CD4-positive, alpha-beta T cell treated with Interferon alpha-2 for 1 hour (primary cell): ENCODE measurements at places on chromosomes 6 and 20.
A peak's percentile ranks its signal among the peaks of the same experiment; 100 is the strongest.

- DNase-seq, result no peak
Observed at GRCh38 chr6:41767112-41767833, 12.4 kb downstream of the FRS3 start.

DNA sequence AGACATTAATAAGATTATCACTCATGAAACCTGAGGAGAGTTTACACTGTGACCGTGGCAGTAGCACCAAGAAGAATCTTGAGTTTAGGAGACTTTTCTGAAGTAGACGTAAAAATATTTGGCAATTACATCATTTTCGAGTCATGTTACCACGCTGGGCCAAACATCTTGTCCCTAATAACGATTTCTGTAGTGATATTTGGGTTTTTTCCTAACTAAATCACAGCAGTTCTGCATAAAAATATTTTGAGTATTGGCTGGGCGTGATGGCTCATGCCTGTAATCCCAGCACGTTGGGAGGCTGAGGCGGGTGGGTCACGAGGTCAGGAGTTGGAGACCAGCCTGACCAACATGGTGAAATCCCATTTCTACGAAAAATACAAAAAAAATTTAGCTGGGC, 262.4 kb downstream of the PHF3 start:
- no peak for DNase-seq

- no peak for DNase-seq
Observed at GRCh38 chr6:73006146-73006545, 219.2 kb downstream of the KHDC1L start.

- DNase-seq, result no peak
Observed at GRCh38 chr6:52261229-52261628, 16.9 kb upstream of the IL17F start.

GRCh38 chr20:44714102-44714700, 968 bp upstream of the CCN5 start:
- DNase-seq, result no peak

DNA sequence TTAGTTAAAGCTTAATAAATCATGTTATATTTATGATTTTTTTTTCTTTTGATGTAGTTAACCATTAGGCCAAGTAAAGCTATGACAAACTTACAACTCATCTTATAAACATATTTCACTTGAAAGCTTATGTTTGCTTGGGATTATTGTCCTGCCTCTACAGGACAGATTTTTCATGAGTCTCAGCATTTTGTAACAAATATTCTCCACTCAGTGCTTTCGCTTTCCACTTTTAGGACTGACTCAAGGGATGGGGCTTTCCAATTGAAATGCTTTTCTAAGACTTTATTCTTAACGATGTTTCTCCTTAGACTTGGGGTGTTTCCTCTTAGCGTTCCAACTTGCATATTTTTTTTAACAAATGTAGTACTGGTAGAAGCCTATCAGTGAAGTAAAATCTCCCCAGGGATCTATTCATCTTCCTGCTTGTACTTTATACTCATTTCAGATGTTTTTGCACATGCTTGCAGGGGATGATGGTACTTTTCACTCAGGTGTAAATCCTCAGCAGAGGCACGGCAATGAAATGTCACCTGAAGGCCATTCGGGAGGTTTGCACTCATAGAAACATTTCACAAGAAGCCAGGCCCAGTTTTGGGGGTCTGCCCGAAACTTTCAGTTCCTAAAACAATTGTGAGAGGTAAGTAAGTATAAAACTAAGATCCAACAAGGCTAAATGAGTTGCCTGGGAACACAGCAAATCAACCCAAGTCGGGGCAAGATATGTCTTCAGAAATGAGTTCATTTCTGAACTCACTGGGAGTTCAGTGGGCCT, 298.1 kb upstream of the FOXQ1 start:
- no peak for DNase-seq

DNA sequence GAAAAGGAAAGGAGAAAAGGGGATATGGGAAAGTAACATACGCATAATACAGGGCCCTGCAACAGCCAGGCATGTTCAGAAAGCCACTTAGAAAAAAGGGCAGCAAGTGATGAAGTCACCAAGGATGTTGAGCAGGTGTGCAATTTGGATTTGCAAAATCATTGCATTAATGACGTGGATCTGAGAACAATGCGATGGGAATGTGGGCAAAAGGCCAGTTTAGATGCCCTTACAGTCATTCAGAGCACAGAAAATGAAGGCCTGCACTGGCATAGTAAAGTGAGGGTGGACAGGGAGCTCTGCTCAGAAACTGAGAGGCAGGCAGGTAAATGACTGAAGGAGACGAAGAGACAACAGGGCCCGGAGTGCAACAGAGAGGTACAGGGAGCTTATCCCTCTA, 123.7 kb upstream of the NHSL1 start:
- DNase-seq, result no peak

GRCh38 chr6:161498359-161498758, 224.5 kb upstream of the AGPAT4 start:
- no peak for DNase-seq

GRCh38 chr20:17933711-17934110, 34.9 kb downstream of the SNX5 start:
- DNase-seq, result no peak

GRCh38 chr6:149901444-149902140, 3.7 kb upstream of the RAET1E start:
- DNase-seq, result no peak

DNA sequence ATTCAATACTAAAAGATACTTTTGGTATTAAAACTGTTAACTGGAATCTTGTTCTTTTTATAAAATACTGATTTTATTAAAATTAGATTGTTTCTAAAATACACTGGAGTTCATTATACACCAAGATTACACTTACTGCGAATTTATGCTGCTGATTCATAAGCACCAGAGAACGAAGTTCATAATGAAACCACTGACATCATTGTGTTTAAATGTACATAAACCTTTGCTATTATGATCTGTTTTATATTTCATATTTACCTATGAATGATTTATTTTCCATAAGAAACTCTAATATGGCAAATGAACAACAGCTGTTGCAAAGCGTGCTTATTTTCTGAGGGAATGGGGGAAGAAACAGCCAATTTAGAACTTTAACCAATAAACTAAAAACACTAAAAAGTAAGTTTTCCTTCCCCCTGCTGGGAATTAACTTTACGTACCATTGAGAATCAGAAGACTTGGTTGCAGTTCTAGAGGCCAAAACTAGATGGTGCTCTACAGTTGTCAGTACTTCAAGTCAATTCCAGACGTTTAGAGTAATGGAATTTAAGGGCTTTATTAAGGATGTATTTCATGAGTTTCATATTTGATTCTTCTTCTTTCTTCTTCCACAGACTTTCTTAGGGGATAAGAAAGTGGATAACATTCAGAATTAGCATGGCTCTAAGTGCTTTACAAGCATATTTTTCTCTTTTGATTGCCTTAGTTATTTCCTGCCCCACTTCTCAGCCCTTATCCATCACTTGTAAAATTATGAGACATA, 30.8 kb upstream of the COL19A1 start:
- peak; percentile 18 for DNase-seq

DNA sequence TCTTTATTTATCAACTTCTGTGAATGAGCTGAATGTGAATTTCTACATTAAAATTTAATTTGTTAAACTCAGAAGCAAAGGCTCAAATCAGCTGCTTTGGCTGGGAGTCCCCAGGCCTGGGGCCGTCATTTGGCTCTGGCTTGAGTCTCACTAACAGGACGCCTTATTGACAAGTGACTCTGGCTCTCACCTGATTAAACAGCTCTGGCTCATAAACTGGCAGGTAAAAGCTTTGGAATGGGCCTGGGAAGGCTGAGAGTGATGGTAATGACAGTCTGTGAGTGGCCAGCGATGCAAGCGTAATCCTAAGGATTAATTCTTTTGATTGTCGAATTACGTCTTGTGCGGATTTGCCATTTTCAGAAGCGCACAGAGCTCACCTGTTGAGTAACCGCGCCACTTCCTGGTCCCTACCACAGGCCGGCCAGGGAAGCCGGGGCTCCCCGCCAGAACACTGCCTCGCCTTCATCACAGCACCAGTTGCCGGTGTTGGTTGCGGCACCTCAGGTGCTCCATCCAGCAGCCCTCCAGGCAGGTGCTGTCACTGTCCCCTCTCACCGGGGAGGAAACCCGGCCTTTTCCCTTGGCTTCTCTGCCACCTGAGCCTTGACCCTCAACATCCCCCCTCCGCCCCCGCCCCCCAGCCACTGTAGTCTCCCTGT, 110.7 kb downstream of the ZDHHC14 start:
- DNase-seq, result no peak

- no peak for DNase-seq
Observed at GRCh38 chr6:16851044-16851540, 89.8 kb upstream of the ATXN1 start.

DNA sequence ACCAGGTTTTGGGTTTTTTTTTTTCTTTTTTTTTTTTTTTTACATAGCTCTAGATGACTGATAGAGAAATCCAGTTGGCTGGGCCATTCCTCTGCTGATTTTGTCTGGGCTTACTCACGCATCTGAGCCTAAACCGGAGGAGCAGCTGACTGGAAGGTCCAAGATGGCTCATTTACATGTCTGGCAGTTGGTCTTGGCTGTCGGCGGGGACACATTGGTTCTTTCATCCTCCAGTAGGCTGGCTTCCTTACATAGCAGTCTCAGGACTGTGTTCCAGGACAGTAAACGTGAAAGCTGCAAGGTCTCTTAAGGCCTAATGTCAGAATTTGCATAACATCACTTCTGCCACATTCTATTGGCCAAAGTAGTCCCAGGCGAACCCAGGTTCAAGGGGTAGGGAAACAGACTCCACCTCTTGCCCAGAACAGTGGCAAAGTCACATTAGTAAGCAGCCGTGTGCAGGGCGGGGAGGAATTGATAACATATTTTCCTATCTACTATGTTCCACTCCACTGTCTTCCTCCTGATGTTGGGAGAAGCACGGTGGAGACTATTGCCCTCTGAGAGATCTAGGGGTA, 87.0 kb downstream of the CDH22 start:
- no peak for DNase-seq

DNA sequence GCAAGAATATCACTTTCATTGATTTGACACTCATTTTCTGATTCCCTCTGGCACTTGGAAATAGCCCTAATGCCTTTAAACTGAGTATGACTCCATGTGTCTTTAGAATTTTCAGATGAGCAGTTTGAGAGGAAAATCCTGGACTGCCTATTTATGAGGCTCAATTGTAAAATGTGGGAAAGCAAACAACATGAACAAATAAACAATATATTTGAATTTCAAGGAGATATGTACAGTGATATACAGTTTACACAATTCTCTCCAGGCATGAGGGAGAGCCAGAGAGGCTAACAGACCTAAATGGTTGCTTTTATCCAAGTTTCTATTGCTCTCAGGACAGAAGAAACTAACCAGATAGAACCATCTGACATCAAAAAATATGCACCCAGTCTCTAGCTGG, 748.2 kb upstream of the NRSN1 start:
- DNase-seq, result no peak

DNA sequence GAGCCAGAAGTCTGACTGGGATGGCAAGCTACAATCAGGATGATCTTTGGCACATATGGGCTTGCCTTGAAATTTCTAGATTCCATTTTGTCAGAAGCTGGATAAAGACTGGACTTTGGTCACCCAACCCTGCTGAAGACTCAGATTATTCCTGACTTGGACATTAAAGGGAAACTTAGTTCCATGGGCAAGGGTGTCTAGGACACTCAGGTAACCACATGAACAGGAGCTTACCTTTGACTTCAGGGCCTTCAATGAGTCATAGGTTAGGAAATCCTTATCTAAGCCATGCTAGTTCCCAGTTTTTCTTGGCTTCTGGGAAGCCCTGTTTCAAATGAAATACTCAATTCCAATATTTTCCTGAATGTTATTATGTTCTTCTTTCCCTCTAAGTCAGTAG, 28.5 kb upstream of the IFNGR1 start:
- DNase-seq, result no peak

- no peak for DNase-seq
Observed at GRCh38 chr6:136526937-136527336, 23.3 kb downstream of the MAP7 start.

DNA sequence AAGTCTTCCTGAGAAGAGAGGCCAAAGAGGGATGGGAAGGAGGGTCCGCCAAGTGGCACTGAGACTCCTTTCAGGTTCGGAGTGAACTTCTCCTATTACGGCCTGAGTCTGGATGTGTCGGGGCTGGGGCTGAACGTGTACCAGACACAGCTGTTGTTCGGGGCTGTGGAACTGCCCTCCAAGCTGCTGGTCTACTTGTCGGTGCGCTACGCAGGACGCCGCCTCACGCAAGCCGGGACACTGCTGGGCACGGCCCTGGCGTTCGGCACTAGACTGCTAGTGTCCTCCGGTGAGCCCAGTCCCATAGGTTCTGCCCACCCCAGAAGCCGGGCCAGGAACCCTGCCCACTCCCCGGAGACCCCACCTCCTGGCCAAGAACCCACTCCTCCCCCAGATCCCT, 4.1 kb downstream of the SLC22A7 start:
- DNase-seq, result no peak

DNA sequence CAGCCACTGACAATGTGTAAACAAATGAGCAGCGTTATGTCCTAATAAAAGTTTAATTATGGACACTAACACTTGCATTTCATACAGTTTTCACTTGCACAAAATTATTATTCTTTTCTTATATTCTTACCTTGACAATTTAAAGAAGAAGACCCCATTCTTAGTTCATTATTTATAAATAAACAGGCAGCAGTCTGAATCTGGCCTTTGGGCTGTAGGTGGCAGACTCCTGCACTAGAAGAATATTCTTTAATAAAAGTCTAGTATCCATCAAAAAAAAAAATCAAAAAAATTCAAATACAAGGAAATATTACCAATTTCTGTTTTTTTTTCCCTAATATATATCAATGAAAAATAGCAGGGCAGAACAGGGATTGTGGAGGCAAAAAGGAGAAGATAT, 24.8 kb downstream of the PTCHD4 start:
- DNase-seq, result no peak

- DNase-seq, result no peak
Observed at GRCh38 chr6:44772838-44773237, 385.3 kb downstream of the CDC5L start.

DNA sequence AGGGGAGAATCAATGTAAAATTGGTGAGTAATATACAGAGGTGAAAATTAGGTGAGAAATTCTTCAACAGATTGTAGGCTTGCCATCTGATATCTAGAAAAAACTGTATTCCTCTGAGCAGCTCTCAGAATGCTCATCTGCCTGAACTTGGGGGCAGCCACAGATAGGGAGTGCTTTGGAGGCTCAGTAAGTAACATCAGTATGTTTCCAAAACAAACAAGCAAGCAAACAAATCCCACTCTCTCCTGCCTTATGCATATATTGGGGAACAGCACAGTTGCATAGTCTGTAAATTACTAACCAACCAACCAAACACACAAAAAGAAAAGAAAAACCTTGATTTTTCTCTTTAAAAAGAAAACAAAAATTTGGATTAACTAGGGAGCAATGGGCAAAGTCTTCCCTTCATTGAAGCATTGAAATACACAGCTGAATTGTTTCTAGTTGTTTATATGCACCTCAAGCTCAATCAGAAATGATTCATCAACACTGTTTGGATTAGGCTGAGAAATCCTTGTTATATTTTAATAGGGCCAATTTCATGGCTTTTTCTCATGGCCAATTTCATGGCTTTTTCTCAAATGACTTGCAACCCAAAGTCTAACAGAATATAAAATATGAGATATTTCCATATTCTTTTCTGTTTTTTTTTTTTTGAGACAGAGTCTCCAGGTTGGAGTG, 50.1 kb upstream of the DEK start:
- no peak for DNase-seq
